Activated CD8-positive, alpha-beta T cell treated with anti-CD3 and anti-CD28 coated beads, Interleukin-2, amount 10 ng/mL, durations not matched to agents 7 days and 5 days (primary cell): ENCODE measurements at places on chromosomes 5 and 9. TPM values are rescaled to one million over a fixed set of nuclear protein-coding genes. Genes with fewer than 3 reads are reported as not detected.

CLTB gene
- total RNA-seq, result 65.4 TPM

FCN1 gene
- total RNA-seq, result not detected

PCDHA9 gene
- not detected for total RNA-seq

- H3K27ac ChIP-seq, result no peak overlapping the region
- no peak for DNase-seq
- no peak overlapping the region for H3K4me3 ChIP-seq
- no peaks in the 10 kb centered on the region for H3K4me1 ChIP-seq
- no peaks in the 10 kb centered on the region for H3K27me3 ChIP-seq
- H3K36me3 ChIP-seq, result no peaks in the 10 kb centered on the region
Measured at GRCh38 chr5:100311806-100312205, 223.4 kb upstream of the FAM174A start.

DNA sequence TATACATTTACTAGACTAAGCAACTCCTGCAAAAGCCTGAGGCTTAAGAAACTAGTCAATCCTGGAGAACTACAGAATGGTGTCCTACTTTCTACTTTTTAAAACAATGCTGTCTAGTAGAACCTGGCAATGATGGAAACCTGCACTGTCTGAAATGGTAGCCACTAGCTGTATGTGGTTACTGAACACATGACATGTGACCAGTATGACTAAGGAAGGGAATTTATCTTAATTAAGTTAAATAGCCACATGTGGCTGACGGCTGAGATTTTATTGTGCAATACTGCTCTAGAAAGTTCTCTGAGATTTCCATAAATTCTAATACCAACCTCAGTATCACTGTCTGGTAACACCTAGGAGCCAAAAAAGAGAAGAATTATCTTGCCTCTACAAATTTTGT lies 44.9 kb upstream of the RAPGEF6 start:
- H3K36me3 ChIP-seq, result peaks cover 47% of the 10 kb centered on the region
- H3K27ac ChIP-seq, result no peak overlapping the region
- no peaks in the 10 kb centered on the region for H3K27me3 ChIP-seq

PTGS1 gene
- 0.37 TPM for total RNA-seq

- no peak for DNase-seq
- H3K27me3 ChIP-seq, result no peaks in the 10 kb centered on the region
- H3K4me1 ChIP-seq, result peaks cover 28% of the 10 kb centered on the region
Measured at GRCh38 chr5:39146831-39147540, 72.4 kb downstream of the FYB1 start.

DNA sequence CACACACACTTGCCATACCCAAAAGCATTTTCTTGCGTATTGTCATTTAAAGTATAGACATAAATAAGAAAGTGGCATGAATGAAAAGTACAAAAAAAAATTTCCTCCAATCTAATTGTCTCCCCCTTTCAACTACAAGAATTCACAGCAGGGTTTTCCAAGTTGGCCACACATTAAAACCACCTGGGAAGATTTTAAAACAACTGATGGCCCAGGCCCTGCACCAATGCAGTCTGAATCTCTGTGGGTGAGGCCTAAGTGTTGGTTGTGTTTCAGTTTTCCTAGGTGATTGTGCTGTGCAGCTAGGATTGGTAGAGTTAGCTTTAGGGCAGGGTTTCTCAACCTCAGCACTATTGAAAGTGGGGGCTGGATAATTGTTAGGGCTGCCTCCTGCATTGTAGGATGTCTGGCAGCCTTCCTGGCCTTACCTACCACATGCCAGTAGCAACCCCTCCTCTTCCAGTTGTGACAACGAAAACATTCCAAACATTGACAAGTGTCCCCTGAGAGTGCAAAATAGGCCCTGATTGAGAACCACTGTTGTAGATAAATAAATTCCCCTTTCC lies 337.1 kb downstream of the KIAA0825 start:
- H3K4me3 ChIP-seq, result no peak overlapping the region
- H3K36me3 ChIP-seq, result no peaks in the 10 kb centered on the region
- no peaks in the 10 kb centered on the region for H3K4me1 ChIP-seq
- no peaks in the 10 kb centered on the region for H3K27me3 ChIP-seq
- no peak for DNase-seq
